ENCODE measurements at places on chromosomes 5 and 9.

GRCh38 chr9:111843971-111844370 is 49.2 kb upstream of the SHOC1 start:
- DNase-seq: peak; percentile 39

DNA sequence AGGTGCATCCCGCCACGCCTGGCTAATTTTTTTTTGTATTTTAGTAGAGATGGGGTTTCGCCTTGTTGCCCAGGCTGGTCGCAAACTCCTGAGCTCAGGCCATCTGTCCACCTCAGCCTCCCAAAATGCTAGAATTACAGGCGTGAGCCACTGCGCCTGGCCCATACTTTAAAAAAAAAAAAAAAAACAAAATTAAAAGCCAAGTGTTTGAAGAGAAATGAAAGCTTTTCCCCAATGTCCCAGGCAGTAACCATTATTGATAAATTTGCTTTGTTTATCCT is 9.5 kb downstream of the PRRC2B start:
- no peak for DNase-seq

- no peak for DNase-seq
Measured at GRCh38 chr9:38700695-38701094, 19.2 kb downstream of the FAM240B start.

DNA sequence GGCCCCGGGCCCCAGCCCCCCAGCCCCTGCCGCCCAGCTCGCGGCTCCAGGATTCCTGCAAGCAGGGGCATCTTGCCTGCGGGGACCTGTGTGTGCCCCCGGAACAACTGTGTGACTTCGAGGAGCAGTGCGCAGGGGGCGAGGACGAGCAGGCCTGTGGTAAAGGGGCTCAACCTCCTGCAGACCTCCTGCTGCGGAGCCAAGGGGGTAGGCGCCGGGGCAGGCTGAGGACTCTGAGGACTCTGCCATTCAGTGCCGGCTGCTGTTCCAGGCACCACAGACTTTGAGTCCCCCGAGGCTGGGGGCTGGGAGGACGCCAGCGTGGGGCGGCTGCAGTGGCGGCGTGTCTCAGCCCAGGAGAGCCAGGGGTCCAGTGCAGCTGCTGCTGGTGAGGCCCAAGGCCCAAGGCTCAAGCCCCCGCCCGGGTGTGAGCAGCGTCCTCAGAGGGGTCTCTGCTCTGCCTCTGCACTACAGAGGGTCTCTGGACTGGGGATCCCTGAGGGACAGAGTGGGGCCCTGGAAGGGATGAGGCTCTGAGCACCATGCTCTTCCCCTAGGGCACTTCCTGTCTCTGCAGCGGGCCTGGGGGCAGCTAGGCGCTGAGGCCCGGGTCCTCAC is 3.4 kb downstream of the MAMDC4 start:
- DNase-seq: no peak

- no peak for DNase-seq
Measured at GRCh38 chr5:1498623-1499416, 24.9 kb downstream of the LPCAT1 start.
